ENCODE measurements at places on chromosomes 13 and 19. TPM values are rescaled to one million over a fixed set of nuclear protein-coding genes. Genes with fewer than 3 reads are reported as not detected.
A peak's percentile ranks its signal among the peaks of the same experiment; 100 is the strongest.

DNA sequence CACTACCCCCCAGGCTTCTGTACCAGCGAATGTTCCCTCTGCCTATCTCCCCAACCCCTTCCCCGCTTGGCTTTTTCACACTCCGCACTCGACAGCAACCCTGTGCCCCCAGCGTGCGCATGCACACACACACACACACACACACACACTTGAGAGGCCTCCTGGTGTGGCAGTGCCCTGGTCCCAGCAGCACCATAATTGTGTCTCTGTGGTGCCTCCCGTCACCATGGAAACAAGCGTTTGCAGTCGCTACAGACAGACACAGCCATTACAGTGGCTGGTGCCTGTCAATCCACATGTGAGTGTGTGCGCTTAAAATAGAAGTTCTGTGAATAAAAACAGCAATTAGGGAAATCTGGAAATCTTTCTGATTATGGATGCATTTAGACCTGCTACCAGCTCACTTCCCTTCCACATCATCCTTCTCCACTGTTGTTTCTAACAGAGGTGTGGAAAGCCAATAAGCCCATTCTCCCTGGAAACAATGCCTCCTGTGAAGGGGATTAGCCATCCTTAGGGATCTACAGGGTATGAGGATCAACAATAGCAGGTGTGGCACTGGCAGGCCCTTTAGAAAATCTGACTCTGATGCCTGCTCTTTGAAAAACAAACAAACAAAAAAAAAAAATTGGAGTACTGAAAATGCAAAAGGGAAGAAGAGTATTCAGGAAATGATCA is 146.3 kb downstream of the DCLK1 start:
- no peak for DNase-seq

DNA sequence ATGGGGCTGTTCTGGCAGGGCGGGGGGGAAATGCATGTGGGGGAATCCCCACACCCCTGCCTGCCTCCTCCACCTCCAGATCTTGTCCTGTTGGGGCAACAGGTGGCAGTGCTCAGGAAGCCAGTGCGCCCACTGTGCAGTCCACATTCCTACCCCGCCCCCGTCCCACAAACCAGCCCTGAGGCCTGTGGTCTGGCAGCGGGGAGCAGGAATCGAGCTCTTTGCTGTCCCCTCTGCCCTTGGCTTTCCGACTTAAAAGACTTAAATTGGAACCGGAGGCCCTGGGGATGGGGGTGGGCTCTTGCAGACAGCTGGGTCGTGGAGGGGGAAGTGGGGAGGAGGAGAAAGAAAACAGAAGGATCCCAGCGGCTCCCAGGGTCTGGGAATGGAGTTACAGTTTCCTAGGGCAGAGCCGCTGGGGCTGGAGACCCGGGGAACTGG is 4.3 kb downstream of the NANOS3 start:
- DNase-seq: no peak

- no peak for DNase-seq
Measured at GRCh38 chr13:48216204-48216711, 16.7 kb upstream of the ITM2B start.

DNA sequence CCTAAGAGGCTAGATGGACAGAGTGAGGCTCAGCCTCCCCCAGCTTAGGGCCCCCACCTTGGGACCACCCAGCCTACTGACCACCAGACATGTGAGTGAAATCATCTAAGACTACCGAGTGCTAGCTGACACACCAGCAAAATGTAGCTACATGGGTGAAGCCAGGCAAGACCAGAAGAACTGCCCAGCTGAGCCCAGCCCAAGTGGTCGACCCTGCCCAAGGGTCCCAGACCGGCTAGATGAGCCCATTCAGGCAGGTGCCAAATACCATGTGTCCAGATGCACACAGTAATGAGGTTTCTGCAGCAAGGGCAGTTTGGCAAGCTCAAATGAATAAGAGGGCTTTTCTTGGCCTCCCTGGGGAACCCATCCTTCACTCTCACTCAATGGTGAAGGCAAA is 56.6 kb downstream of the ZNF557 start:
- no peak for DNase-seq

DNA sequence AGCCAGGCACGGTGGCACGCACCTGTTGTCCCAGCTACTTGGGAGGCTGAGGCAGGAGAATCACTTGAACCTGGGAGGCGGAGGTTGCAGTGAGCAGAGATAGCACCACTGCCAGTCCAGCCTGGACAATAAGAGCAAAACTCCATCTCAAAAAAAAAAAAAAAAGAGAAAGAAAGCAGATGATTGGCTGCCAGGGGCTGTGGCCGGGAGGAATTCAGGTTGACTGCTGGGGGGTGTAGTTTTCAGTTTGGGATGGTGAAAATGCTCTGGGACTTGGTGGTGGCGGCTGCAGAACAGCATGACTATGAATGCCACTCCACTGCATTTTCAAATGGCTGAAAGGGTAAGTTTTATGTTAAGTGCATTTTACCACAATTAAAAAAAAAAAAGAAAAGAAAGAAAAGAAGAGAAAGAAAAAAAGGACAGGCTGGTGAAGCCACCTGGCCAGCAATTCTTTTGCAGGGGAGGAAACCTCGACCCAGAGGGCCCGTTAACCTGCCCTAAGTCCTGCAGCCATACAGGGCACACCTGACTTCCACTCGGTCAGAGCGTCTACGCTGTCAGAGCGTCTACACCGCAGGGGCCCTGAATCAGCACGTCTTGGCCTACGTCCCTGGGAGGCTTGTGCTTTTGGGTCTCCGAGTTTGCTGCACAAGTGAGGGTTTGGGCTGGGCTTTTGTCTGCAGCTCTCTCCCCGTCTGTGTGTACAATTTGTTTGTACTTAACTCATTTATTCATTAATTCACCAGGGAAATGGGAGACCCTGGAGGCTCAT is 3.6 kb downstream of the ISOC2 start:
- no peak for DNase-seq

DNAAF3 gene
- total RNA-seq: 12.4 TPM

DNA sequence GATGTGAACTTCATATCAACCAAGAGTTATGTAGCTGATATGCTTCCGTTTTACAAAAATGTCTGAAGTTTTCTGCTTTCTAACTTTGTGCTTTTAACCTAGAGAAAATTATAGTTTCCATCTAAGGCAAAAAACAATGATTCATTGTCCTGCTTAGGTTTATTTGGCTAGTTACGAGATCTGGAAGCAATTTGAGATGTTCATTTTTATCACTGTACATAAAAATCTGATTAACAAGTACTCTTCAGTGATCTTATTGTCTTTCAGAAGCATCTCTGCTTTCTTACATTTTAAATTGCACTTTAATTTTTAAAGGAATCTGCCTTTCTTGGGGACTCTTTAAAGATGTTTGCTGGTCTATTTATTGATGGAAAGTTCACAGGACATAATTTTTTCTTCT is 188.1 kb downstream of the RFC3 start:
- no peak for DNase-seq

DNA sequence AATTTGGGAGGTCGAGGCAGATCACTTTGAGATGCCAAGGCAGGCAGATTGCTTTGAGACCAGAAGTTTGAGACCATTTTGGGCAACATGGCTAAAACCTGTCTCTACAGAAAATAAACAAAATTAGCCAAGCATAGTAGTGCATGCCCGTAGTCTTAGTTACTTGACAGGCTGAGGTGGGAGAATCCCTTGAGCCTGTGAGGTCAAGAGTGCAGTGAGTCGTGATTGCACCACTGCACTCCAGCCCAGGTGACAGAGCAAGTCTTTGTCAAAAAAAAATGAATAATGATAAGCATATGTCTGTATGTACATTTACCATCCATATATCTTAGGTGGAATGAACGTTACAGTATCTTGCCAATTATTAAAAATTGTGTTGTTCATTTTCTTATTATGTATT is 2447.7 kb downstream of the PCDH9 start:
- DNase-seq: no peak

NFIX gene
- total RNA-seq: 144 TPM

ATP8A2 gene
- not detected for total RNA-seq

GRCh38 chr13:20475927-20476691 is 49.5 kb downstream of the CRYL1 start:
- DNase-seq: no peak

GRCh38 chr13:27632648-27633047 is 11.0 kb downstream of the POLR1D start:
- no peak for DNase-seq

DNA sequence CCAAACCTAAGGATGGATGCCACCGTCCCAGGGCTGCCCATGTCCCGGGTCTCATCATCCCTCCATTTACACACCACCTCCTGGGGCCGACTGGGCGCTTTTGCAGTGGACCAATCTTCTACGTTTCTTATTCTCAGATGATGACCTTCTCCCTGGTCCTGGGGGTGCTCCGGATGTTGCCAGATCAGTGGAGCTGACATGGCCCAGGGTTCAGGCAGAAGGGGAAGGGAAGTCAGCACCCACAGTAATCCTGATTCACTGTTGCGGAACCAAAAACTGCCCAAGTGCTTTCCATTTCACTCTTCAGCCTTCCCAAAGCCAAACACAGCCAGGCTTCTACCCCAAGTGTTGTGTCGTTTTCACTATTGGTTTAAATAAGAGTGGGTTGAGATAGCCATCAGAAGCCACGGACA is 29.8 kb downstream of the RAB20 start:
- DNase-seq: no peak

- DNase-seq: no peak
Measured at GRCh38 chr13:59119475-59119874, 1044.3 kb downstream of the DIAPH3 start.

MEDAG gene
- 0.67 TPM for total RNA-seq

DNA sequence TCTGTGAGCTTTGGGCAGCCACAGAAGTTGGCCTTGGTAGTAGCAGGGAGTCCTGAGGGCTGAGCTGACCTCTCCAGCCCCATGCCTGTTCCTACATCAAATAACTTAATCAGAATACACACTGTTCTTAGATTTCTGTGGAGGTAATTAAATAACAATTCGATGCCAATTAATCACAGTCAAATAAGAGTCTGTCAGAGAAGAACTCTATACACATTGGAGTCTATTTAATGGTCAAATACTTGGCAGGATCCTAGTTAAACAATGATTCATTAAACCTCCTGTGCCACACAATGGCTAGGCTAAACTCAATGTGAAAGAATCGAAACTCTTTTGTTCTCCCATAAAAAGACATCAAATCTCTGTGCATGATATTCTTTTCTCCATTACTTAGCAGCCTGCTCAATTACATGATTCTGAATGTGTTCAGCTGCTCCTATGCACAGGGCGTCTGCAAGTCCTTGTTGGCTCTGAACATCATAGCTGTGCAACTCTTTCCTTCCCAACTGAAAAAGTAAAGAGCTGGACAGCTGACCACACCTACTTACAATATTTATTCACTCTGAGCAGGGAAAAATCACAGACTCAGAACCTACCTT is 173.1 kb downstream of the ABCC4 start:
- DNase-seq: peak; percentile 28

RUBCNL gene
- not detected for total RNA-seq

- DNase-seq: no peak
Measured at GRCh38 chr13:41177616-41178015, 16.8 kb downstream of the KBTBD7 start.

DNA sequence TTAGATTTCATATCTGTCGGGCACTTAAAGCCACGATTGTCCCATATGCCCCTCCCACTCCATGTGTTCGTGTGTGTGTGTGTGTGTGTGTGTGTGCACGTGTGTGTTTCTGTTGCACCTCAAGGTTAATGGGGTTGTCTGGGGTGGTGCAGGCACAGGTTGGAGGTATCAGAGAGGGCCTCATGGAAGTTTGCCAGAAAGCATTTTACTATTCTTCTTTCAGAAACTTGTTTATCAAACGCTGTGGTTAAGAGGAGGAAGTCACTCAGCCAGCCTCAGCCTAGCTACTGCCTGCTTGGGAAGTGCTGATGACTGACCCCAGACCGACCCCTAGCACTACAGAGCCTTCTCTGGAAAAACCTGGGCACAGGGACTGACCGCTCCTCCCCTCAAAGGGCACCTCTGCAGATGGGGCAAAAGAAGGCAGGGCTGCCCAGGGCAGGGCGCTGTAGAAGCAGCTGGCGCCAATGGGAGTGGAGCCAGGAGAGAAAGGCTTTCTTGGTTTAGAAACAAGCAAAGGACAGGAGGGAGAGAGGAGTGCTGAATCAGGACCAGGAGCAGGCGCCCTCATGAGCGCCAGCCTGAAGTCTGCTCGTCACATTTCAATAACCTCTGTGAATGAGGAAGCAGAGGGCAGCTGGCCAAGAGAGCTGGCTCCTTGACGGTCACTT is 3.9 kb downstream of the SIAH3 start:
- DNase-seq: no peak

B3GNT8 gene
- total RNA-seq: 0.10 TPM

CYP4F12 gene
- 1.7 TPM for total RNA-seq

ZNF497 gene
- total RNA-seq: 1.9 TPM

DNA sequence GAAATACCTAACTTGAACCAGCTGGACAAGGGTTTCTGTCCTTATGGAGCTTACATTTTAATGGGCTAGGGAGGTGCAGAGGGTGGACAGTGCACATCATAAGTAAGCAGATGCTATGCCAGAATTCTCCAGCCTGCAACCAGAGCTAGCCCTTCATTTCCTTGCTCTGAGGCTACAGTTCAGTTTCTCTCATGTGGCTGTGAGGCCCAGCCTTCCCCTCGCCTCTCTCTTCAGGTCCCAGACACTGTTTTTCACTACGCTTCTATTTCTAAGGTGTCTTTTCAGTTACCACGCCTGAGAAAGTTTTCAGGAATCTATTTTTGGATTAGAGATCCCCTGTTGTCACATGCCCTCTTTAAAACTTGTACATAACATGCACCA is 141.9 kb downstream of the PCCA start:
- no peak for DNase-seq

DNA sequence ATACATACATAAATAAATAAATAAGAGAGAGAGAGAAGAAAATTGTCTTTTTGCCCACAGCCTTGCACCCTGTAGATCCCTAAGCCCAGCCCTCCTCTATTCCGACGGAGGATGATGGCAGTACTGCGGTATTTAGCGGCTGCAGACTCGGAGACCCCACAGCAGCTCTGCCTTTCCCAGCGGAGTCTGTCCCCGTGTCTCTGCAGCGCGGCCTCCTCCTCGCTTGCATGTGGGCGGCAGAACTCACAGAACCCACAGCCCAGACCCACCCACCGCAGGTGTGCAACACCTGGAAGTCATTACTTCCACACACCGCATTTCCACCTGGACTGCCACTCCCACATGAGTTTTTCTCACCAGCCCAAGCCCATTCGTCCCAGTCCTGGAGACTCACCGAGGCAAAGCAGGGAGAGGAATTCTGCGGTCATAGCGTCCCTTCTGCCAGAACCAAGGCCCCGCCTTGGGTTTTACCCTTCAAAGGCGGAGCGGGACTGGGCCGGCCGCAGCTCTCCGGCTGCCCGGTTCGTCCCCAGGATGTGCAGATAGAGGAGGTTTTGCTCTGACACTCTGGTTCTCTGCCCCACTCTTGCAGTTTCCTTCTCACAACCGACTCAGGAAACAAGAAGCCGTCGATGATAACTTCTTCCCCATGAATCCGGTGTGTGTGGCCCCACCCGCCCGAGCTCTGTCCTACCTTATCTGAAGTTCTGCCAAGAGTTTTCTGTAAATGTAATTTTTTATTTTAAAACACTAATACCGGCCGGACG is at the start of gene VSTM1:
VSTM1 (minus strand) TSS at position 548 of the 767 bp plus-strand sequence; CDS start at position 428, 120 bp downstream.
- no peak for DNase-seq

DNA sequence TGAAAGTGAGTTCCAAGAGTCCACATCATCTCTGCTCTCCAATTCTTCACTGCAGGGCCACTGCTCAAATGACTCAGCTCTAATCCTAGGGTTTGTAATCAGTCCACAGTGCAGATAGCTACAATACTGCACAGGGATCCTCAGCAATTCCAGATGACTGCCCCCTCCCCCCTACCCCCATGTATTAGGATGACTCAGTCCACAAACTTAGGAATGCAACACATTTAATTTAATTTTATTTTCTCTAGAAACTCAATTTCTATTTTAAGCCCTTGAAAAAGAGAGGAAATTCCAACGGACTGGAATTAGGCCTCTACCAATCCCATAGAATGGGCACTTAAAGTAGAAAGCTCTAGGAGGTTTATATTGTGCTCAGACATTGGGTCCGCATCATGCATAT is 173.8 kb upstream of the SOX21 start:
- DNase-seq: no peak
